CD8-positive, alpha-beta memory T cell (primary cell): ENCODE measurements at places on chromosomes 13 and 19.

DNA sequence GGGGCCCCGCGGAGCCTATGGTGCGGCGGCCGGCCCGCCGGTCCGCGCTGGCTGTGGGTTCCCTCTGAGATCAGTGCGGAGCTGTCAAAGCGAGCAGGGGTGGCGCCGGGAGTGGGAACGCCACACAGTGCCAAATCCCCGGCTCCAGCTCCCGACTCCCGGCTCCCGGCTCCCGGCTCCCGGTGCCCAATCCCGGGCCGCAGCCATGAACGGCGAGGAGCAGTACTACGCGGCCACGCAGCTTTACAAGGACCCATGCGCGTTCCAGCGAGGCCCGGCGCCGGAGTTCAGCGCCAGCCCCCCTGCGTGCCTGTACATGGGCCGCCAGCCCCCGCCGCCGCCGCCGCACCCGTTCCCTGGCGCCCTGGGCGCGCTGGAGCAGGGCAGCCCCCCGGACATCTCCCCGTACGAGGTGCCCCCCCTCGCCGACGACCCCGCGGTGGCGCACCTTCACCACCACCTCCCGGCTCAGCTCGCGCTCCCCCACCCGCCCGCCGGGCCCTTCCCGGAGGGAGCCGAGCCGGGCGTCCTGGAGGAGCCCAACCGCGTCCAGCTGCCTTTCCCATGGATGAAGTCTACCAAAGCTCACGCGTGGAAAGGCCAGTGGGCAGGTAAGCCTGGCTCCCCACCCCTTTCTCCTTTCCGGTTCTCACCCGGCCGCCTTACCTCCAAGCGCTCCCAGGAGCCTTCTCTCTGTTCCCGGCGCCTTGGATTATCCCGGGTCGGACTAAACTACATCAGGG, at the start of gene PDX1:
Gene PDX1 (plus strand): TSS at position 67 of the 743 bp plus-strand sequence. CDS start 139 bp downstream, at position 206.
- no peak for DNase-seq

GRCh38 chr13:109131698-109132257, 502.4 kb downstream of the MYO16 start:
- no peak for DNase-seq

DNA sequence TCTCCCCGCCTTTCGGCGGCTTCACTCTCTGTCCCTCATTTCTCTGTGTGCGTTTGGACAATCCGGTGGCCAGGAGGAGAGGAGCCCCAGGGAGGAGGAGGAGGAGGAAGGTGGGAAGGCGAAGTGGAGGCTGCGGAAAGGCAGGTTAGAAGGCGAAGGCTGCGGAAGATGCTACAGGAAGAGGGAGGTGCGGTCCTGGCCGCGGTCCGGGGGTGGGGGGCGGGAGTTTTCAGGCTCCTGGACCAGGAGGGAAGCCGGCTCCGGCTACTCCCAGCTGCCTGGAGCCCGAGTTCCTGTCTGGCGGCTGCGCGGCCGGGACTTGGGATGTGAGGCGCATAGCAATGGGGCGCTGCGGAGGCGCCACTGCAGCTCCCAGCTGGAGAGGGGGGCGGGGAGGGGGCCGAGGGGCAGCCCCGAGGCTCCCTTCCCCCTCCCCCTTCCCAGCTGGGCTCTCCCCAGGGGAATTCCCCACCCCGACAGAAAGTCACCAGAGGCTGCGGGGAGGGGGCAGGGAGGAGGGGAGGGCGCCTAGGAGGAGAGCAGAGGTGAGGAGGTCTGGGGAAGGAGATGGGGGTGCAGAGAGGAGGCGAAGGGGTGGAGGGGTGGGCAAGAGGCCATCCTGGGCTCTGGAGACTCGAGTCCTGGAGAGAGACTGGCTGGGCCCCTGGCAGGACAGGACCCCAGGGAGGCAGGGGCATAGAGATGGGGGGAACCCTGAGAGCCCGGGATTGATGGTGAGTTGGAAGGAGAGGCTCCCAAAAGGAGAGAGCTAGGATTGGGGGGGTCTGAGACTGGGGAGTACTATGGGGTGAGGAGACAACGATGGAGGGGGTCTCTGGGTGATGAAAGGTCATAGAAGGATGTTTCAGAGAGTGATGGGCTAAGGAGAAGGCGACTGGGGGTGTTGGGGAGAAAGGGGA, 2.0 kb downstream of the LRRC4B start:
- no peak for DNase-seq

DNA sequence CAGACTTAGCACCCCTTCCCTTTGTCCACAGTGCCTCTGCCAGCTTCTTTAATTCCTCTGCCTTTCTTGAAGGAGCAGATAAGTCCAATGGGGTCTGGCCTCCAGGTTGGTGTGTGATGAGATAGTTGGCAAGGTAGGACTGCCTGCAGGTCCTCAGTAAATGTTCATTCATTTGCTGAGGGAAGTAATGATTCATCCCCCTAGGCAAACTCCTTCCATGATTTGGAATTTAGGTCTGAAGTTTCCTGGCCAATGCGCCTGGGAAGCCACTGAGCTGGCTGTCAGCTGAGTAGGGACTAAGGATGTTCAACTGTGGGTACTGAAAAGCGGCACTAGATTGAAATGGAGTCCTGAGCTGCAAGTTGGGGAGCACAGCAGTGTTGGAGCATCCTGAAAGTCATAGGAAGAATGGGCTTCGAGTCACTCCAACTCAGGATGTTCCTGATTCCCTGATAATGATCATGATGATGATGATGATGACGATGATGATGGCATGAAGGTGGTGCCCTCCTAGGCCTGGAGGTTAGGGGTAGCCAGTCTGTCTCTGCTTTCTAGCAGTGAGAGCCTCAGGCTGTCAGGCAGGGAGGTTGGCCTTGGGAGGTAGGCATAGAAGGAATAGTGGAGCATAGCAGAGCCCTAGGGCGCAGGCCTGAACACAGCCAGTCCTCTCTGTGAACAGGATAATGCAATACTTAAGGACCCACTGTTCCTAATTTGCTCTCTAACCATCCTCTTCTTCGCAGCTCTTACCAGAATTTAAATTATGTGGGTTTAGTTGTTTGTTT, 44.7 kb downstream of the COL4A2 start:
- no peak for DNase-seq

DNA sequence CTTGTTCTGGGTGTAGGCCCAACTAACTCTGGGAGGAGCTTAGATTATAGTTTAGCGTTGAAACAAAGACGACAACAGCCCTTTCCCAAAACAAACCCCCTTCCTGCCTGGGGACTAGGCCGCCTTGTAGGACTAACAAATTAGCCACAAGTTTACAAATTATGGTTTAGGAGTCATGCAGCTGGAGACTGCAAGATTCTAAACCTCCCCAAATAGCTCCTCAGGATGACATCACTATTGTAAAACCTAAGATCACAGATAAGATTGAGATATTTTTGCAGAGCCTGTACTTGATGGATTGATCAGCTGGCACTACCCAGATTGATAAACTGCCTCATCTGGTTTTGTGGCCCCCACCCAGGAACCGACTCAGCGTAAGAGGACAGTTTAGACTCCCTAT, 2.3 kb upstream of the SLC25A15 start:
- no peak for DNase-seq

DNA sequence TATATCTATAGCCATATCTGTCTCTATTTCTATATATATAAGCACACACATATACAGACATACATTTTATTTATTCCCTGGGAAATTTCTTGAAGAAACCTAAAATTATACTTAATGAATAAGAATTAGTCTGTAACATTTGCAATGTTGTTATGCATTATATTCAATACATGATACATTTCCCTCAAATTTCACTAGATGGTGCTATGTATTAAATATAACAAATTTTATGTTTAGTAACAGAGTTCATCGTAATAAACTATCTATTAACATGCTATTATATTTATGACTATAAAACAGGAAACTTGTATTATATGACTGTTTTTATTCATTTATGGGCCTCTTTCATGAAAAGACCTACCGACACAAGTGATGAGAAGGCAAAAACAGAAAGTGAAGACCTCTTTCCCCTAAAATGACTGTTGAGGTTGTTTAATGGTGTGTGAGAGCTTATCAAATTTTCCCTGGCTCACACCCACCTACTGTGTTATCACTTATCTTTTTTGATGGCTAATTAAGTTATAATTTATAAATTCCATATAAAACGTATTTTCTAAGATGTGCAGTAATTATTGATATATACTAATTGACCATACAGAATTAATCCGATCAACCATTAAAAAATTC, 881.9 kb downstream of the SLITRK6 start:
- DNase-seq: no peak

DNA sequence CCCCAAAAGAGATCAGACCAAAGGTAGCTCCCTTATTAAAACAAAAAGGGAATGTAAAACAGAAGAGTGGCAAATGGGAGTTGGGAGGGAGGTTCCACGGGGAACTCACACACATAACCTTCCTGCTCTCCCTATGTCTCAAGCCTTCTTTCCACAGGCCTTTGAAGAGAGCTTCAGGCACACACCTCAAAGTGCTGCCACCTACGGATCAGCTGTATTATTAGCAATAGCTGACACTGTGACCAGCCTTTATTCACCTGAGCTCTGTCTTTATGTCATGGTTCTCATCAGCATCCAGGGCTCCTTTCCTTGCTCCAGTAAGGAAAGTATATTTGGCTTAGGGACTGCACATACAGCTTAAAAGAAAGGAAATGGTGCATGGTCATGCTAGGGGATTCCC, 11.3 kb downstream of the ZNF571 start:
- DNase-seq: no peak

DNA sequence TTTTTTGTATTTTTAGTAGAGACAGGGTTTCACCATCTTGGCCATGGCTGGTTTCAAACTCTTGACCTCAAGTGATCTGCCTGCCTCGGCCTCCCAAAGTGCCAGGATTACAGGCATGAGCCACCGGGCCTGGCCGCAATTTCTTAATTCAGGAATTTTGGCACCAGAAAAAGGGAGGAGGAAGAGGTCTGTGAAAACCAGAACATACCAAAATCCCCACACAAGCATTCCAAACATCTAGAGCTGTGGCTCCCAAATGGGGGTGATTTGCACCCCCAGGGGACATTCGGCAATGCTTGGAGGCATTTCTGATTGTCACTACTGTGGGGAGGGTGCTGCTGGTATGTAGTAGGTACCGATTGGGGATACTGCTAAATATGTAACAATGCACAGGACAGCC, 40.2 kb upstream of the ABCC4 start:
- no peak for DNase-seq

DNA sequence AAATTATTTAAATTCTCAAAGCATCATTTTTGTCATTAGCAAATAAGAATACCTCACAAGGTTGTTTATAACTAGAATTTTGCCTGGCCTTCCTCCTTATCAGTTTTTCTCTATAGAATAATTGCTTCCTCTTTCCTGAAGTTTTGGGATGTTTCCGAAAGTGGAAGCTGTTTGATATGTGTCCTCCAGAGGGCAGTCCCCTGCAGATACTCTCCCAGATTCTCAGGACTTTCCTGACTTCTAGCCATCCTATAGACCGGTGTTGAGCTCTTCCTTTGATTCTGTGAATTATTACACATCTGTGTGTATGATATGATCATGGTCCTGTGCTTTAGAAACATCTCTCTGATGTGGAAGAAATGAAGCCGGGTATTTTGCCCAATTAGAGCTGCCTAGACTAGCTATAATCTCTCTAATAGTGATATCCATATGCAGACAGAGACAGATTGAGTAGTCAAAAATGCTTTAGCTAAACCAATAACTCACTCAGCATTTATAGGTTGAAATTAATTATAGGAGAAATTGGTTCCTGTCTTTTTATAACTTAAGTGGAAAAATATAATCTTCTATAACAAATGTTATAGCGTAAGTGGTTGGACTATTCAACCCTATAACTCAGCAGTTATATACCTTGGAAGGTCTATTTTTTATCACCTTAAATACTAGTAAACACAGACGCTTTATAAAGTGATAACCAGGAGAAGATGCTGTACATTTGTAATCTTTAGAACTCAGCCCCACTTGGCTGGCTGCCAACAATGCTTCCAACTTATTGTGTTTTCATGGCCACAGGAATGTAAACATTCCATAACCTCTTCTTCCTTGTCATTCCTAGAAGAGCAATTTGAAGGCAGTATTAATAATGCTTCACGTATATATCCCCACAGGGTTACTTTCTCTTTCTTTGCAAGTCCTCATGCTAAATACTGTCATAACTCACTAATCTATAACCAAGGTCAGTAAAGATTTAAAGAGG, 201.0 kb upstream of the RXFP2 start:
- DNase-seq: no peak

- no peak for DNase-seq
Measured at GRCh38 chr13:98454389-98454881, 122.5 kb downstream of the STK24 start.

GRCh38 chr13:76647550-76647949, 238.7 kb downstream of the KCTD12 start:
- DNase-seq: no peak

DNA sequence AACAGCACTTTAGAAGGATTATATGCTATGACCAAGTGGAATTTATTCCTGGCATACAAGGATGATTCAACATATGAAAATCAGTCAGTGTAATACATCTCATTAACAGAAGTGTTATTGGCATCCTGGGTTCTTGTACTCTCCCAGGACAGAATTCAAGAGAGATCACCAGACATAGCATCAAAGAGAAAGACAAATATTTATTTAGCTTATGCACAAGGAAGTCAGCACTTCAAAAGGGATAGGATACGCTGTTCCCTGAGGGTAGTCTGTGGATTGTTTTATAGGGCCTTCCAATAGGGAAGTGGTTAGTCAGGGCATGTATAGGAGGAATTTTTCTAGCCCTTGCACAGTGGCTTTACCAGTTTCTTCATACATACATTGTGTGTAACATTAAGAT, 1238.0 kb downstream of the PCDH17 start:
- no peak for DNase-seq

DNA sequence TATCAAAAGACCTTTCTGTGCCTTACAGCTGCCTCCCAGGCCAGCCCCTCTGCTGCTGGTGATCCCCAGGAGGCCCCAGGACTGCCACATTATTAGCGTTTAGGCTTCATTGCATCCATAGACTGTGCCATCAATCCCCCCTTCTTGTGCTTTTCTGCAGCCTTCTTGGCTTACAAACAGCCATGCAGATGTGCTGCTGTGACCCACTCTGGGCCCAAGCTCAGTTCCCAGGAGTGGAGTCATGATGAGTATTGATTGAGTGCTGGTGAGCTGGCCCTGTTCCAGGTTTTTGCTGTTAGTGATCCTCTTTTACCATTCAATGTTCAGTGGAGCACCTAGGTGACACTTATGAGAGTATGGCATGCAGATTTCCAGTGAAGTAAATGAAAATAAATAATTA, 59.9 kb upstream of the SLAIN1 start:
- no peak for DNase-seq

DNA sequence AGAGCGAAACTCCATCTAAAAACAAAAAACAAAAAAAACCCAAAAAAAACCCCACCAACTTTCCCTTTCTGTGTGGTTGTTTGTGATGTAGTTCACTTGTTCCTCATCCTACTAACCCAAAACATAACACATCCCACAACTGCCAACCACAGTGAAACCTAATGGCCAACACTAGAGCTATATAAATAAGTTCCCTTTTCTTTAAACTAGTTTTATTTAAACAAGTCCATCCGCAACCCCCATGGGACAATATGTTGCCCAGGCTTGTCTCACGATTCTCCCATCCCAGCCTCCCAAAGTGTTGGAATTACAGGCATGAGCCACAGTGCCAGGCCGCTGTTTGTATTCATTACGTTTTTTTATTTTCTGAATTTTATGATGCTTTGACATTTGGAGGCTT, 71.2 kb upstream of the ADGRE5 start:
- no peak for DNase-seq

DNA sequence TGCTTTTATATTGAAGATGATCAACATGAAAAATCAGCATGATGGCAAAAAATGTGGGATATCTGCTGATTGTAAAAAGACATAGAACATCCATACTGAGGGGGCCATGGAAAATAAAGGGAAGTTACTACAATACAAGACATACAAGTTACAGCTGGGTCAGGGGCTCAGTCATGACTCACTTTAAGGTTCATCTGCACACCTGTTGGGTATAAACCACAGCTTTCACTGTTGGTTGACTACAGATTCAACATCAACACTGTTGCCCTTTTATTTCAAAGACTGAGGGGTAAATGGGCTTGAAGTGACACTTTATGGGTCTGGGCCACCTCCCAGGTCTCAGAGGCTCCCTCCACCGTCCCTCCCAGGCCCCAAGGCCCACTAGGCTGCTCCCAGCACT, 98.1 kb upstream of the IRS2 start:
- DNase-seq: no peak
